ENCODE measurements at places on chromosomes 5 and 9. TPM values are rescaled to one million over a fixed set of nuclear protein-coding genes. Genes with fewer than 3 reads are reported as not detected.
A peak's percentile ranks its signal among the peaks of the same experiment; 100 is the strongest.

DNA sequence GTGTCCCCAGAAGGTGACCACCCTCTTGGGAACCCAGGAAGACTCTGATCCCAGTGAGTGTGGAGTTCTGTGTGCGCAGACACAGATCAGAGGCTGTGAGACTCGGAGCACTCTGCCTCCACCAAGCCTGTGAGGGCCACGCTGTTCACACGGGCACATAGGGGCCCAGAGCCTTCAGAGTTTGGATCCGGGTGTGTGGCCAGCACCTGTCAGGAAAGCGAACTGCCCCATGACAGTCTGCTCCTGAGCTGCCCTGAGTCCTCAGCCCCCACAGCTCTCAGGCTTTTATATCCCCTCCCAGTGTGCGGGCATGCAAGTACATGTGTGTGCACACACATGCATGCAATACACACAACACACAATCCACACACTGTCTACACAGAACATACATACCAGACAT is 161.8 kb upstream of the IRX2 start:
- H3K4me1 ChIP-seq = no peaks in the 10 kb centered on the region
- DNase-seq = no peak
- peaks cover 7% of the 10 kb centered on the region for H3K27me3 ChIP-seq

GRCh38 chr5:32928761-32929160 is 217.6 kb downstream of the NPR3 start:
- no peaks in the 10 kb centered on the region for H3K36me3 ChIP-seq
- no peaks in the 10 kb centered on the region for H3K27me3 ChIP-seq
- no peaks in the 10 kb centered on the region for H3K4me1 ChIP-seq
- no peak overlapping the region for H3K4me3 ChIP-seq

DNA sequence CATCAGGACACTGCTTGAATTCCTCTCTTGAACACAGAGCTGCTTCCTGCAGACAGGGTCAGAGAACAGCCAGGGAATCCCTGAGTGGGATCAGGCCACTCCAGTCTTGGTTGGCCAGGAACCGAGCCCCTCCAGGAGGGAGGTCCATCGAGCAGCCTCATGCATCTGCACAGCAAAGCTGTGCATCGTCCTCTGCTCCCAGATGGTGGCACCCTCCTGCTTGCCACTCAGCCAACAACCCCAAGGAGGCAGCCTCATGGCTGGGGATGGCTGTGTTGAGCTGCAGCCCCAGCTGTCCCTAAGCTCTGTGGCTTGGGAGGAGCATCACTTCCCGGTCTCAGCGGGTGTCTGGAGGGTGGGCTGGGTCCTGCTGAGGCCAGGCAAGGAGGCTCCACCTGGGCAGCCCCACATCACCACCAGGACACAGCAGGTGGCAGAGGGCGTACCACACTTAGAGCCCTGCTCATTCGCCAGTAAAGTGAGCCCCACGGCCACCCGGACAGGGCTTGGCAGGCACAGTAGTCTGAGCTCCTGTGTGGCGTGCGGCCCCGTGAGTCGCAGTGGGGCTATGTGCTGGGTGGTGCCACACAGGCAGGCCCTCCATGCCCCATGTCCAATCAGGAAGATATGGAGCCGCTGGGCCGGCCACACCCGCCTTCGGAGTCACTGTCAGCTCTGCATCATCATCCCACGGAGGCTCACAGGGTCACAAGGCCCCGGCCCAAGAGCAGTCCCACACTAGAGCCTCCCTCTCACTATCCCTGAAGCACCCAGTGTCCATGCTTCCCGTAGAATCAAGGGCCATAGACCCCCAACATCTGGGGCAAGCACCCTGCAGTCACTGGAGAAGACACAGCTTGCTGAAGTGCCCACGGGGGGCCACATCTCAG is 11.9 kb downstream of the LPCAT1 start:
- H3K27ac ChIP-seq = no peak overlapping the region
- no peaks in the 10 kb centered on the region for H3K27me3 ChIP-seq
- H3K4me3 ChIP-seq = no peak overlapping the region
- peaks cover 5% of the 10 kb centered on the region for H3K36me3 ChIP-seq
- H3K4me1 ChIP-seq = no peaks in the 10 kb centered on the region

The PCDHB4 gene
- 2.3 TPM for total RNA-seq

- H3K27me3 ChIP-seq = no peaks in the 10 kb centered on the region
- no peaks in the 10 kb centered on the region for H3K36me3 ChIP-seq
- H3K4me1 ChIP-seq = no peaks in the 10 kb centered on the region
- no peak overlapping the region for H3K4me3 ChIP-seq
- no peak for DNase-seq
Observed at GRCh38 chr5:121630402-121630801, 221.3 kb upstream of the FTMT start.

GRCh38 chr5:77972469-77973252 is 196.5 kb upstream of the TBCA start:
- H3K36me3 ChIP-seq = no peaks in the 10 kb centered on the region
- H3K27me3 ChIP-seq = peaks cover 22% of the 10 kb centered on the region
- peaks cover 13% of the 10 kb centered on the region for H3K4me1 ChIP-seq
- no peak overlapping the region for H3K27ac ChIP-seq
- peak overlapping the region; percentile 38 for H3K4me3 ChIP-seq

DNA sequence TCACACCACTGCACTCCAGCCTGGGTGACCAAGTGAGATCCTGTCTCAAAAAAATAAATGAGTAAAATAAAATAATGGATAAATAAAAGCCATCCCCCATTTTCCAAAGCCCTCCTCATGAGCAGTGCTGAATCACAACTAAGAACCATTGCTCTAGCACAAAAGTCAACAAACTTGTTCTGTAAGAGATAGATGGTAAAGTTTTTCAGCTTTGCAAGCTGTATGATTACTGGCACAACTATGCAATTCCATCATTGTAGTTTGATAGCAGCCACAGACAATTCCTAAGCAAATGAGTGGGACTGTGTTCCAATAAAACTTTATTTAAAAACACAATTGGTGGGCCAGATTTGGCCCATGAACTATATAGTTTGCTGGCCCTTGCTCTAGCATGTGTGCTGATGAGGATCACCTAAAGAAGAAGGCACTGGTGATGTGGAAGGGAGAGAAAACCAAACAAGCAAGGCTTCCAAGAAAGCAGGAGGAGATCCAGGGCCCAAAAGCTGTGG is 64.6 kb downstream of the NEURL1B start:
- no peak overlapping the region for H3K27ac ChIP-seq
- peaks cover 40% of the 10 kb centered on the region for H3K27me3 ChIP-seq
- H3K36me3 ChIP-seq = no peaks in the 10 kb centered on the region
- H3K4me1 ChIP-seq = peaks cover 20% of the 10 kb centered on the region

The PCDHA13 gene
- not detected for total RNA-seq

GRCh38 chr9:16542290-16542689 is 328.2 kb downstream of the BNC2 start:
- no peaks in the 10 kb centered on the region for H3K4me1 ChIP-seq
- no peaks in the 10 kb centered on the region for H3K27me3 ChIP-seq
- no peak overlapping the region for H3K27ac ChIP-seq
- H3K36me3 ChIP-seq = no peaks in the 10 kb centered on the region

- no peaks in the 10 kb centered on the region for H3K27me3 ChIP-seq
- peaks cover 63% of the 10 kb centered on the region for H3K36me3 ChIP-seq
- DNase-seq = no peak
- H3K4me1 ChIP-seq = no peaks in the 10 kb centered on the region
Observed at GRCh38 chr9:93673021-93673838, 96.8 kb downstream of the PHF2 start.

The CDK7 gene
- total RNA-seq = 33.1 TPM

GRCh38 chr5:55636683-55637082 is 75.4 kb downstream of the SLC38A9 start:
- no peaks in the 10 kb centered on the region for H3K27me3 ChIP-seq
- H3K4me3 ChIP-seq = no peak overlapping the region
- DNase-seq = no peak

GRCh38 chr5:127746756-127747155 is 43.6 kb downstream of the CCDC192 start:
- no peaks in the 10 kb centered on the region for H3K36me3 ChIP-seq
- H3K4me3 ChIP-seq = no peak overlapping the region
- no peaks in the 10 kb centered on the region for H3K27me3 ChIP-seq
- no peaks in the 10 kb centered on the region for H3K4me1 ChIP-seq
- H3K27ac ChIP-seq = no peak overlapping the region

The C1QTNF2 gene
- total RNA-seq = 0.95 TPM

The SPINK6 gene
- total RNA-seq = 2.5 TPM

DNA sequence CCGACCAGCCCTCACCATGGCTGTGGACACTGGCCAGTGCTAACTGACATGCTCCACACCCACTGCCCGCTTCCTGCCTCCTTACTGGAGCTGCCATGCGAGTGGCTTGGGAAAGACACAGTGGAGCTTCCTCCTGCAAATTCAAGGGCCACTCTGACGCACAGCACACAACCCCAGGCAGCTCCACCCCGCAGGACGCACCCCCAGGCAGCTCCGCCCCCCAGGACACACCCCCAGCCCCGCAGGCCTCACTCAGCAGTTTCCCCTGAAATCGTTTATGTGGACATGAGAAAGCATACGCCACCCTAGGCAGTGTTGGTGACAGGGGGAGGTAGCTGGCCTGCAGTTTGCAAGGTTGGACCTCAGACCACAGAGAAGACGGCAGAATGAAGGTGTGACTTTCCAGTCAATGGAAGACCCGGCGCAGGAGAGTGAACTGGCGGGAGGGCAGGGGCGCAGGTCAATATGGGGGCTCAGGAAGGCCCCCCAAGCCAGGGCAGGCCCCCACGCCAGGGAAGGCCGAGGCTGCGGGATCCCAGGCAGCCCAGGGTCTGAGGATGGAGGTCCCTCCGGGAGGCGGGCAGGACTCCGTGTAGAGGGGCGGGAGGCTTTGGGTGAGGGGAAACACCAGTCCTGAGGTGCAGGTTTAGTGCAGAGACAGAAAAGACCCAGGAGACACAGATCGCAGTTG is 21.6 kb downstream of the LPCAT1 start:
- peak overlapping the region; percentile 74 for H3K27ac ChIP-seq
- no peaks in the 10 kb centered on the region for H3K27me3 ChIP-seq
- peaks cover 9% of the 10 kb centered on the region for H3K4me1 ChIP-seq
- peaks cover 5% of the 10 kb centered on the region for H3K36me3 ChIP-seq
- no peak overlapping the region for H3K4me3 ChIP-seq

The F2RL2 gene
- total RNA-seq = 0.76 TPM

DNA sequence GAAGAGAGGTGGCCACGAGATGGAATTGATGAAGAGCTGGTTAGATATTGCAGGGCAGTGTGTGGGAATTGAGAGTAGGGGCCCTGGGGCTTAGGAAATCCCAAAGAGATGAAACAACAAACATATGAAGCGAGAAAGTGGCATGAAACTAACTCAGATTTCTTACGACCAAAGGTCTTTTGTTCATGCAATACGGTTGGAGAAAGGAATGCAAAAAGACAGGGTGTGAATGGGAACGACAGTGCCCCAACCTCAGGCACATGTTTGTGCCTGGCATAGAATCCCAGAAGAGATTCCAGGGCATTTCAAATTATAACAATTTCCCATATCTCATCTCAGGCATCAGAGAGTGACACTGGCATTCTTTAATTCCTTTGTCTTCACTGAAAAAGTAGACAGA is 199.2 kb downstream of the ACTL7B start:
- no peak overlapping the region for H3K4me3 ChIP-seq
- H3K4me1 ChIP-seq = no peaks in the 10 kb centered on the region
- no peak overlapping the region for H3K27ac ChIP-seq
- H3K27me3 ChIP-seq = no peaks in the 10 kb centered on the region

DNA sequence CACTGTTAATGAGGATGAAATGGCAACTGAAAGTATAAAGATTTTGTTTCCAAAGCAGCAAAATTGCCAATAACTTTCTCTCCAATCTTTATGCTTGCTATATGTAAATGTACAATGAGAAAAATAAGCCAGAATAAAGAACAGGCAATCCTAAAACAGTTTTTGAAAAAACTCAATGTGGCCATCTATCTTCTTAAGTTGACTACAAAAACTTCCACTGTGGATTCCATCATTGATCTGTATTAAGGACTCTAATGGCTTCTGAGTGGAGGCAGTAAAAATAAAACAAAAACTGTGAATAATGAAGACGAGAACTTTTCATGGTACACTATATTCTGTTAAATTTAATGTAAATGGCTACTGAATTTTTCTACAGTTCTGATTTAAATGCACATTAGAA is 382.9 kb downstream of the TMEM232 start:
- no peak overlapping the region for H3K27ac ChIP-seq
- H3K4me3 ChIP-seq = no peak overlapping the region
- no peak for DNase-seq
- H3K27me3 ChIP-seq = no peaks in the 10 kb centered on the region

DNA sequence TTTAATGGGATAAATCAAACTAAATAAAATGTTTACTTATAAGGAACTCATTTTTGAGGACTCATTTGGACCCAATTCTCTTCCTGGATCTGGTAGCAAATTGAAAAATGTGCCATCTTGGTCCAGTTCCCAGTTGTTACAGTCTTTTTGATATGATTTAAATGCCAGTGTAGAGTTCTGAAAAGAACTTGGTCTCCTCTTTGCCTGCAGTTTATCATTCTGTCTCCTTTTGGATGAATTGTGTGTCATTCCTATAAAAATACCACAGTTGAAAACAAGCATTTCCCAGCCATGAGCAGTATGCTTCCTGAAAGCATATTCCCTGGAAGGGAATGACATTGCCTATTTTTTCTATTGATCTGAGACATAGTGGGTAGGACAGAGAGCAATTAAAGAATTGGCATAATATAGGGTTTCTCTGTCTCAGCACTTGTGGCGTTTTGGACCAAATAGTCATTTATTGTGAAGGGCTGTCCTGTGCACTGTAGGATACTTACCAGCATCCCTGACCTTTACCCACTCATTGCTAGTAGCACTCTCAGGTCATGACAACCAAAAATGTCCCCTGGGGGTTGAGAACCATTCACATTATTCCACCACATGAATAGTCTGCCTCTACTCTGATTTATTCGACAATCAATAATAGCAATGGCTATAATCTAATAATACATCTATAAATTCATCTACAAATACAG is 181.8 kb downstream of the NXNL2 start:
- H3K4me1 ChIP-seq = no peaks in the 10 kb centered on the region
- H3K27ac ChIP-seq = no peak overlapping the region
- H3K4me3 ChIP-seq = no peak overlapping the region
- H3K27me3 ChIP-seq = no peaks in the 10 kb centered on the region

- H3K27me3 ChIP-seq = no peaks in the 10 kb centered on the region
- DNase-seq = no peak
- H3K36me3 ChIP-seq = no peaks in the 10 kb centered on the region
- no peaks in the 10 kb centered on the region for H3K4me1 ChIP-seq
Observed at GRCh38 chr9:80881320-80881719, 808.0 kb downstream of the TLE1 start.

- no peaks in the 10 kb centered on the region for H3K36me3 ChIP-seq
- no peak overlapping the region for H3K4me3 ChIP-seq
- DNase-seq = no peak
- no peak overlapping the region for H3K27ac ChIP-seq
- no peaks in the 10 kb centered on the region for H3K4me1 ChIP-seq
Observed at GRCh38 chr9:25427290-25427689, 251.0 kb downstream of the TUSC1 start.

The MLANA gene
- not detected for total RNA-seq

GRCh38 chr9:69222970-69223369 is 48.9 kb downstream of the TJP2 start:
- H3K36me3 ChIP-seq = peaks cover 10% of the 10 kb centered on the region

The GABBR2 gene
- not detected for total RNA-seq

- no peaks in the 10 kb centered on the region for H3K36me3 ChIP-seq
- no peak overlapping the region for H3K27ac ChIP-seq
- H3K4me1 ChIP-seq = no peaks in the 10 kb centered on the region
- no peaks in the 10 kb centered on the region for H3K27me3 ChIP-seq
Observed at GRCh38 chr9:123530244-123530643, 174.2 kb downstream of the CRB2 start.

The SMIM33 gene
- total RNA-seq = not detected

GRCh38 chr9:95132366-95133324 is 184.9 kb downstream of the FANCC start:
- H3K4me3 ChIP-seq = no peak overlapping the region
- peak overlapping the region; percentile 51 for H3K27ac ChIP-seq
- peaks cover 42% of the 10 kb centered on the region for H3K4me1 ChIP-seq

The RMRP gene
- total RNA-seq = 4,621 TPM

Data from esophagus squamous epithelium (tissue), 5 donors.